ENCODE measurements at places on chromosomes 1 and 21.

DNA sequence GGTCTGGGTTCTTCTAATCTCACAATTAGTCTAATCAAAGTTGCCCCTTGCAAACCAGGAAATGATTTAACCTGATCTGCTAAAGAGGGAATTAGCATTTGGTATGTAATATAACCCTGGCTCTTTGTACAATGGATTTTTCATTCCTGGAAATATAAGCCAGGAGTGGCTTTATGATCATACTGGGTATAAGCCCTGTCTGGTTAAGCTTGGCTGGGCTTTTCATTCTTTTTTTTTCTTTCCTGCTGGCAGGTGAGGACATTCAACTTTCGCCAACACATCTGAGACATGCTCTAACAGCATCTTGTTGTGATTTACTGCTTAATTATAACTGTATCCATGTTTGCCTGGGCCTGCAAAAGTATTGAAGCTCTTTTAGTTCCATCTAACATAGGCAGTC, 20.4 kb upstream of the SDE2 start:
- no peak for DNase-seq

DNA sequence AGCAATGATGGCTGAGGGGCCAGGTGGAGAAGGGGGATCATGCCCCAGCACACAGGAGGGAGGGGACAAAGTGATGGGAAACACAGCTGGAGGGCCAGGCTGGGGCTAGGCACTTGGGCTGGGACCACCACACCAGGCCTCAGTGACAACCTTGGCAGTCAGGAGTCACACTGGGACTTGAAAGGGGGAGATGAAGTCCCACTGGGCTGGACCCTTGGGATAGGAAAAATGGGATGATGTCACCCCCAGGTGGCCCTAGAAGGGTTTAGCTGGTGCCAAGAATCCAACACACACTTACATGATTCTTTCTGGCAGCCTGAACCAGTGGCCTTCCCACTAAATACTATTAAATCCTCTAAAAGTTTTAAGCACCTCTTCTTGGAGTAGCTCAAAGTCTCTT, 17.1 kb downstream of the ZBTB17 start:
- DNase-seq, result no peak

- DNase-seq, result no peak
Observed at GRCh38 chr1:230884646-230885045, 16.3 kb upstream of the C1orf198 start.

GRCh38 chr1:216843409-216843808, 120.2 kb upstream of the ESRRG start:
- no peak for DNase-seq

DNA sequence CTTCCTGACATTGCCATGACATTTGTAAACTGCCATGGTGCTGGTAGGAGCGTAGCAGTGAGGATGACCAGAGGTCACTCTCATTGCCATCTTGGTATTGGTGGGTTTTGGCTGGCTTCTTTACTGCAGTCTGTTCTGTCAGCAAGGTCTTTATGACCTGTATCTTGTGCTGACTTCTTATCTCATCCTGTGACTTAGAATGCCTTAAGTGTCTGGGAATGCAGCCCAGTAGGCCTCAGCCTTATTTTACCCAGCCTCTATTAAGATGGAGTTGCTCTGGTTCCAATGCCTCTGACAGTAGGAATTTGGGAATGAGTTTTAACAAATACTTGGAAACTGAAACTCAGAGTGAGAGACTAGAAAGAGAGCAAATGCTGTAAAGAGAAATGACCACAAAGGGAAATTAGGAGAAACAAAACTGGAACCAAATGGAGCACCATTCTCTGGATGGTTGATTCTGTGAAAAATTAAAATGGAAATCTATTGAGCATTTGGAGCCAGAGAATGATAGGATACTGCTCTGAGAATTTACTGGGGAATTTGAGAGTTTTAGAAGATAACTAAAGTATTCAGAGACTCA, 50.1 kb upstream of the RHOU start:
- DNase-seq, result no peak

DNA sequence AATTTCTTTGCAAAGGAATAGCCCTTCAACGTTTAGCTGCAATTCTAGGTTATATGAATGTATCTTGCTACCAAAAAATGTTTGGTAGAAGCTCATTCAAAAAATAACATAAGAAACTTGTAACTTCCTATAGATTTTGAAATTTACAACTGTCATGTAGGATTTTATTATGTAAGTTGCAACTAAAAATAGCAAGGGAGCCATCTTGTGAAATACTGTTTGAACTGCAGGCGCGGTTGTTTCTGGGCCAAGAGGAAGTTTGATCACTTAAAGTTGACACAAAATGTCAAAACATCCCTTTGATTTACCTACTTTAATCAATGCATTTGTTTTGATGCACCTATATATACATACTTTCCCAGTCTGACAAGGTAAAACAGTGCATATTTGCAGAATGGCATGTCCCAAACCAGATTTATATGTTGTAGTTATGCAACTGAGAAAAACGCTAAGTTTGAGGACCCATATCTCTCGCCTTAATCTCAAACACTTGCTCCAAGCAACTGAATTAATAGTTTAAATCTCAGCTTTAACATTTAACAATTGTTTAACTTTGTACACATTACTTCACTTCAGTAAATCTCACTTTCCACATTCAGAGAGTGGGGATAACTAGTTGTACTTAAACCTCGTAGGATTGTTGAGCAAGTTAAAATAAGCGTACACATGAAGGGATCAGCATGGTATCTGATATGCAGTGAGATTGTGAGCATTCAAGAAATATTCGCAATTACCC, 63.9 kb downstream of the KCNK2 start:
- DNase-seq, result no peak

- DNase-seq, result no peak
Observed at GRCh38 chr1:225572422-225572821, 80.5 kb downstream of the ENAH start.

DNA sequence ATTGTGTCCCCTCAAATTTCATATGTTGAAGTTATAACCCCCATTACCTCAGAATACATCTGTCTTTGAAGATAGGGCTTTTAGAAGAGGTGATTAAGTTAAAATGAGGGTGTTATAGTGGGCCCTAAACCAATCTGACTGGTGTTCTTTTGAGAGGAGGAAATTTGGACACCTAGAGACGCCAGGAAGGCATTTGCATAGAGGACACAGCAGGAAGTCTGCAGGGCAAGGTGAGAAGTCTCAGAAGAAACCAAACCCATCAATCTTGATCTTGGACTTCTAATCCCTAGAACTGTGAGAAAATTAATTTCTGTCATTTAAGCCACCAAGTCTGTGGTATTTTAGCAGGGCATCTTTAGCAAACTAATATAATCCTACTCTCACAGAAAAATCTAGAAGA, 13.0 kb downstream of the GOLPH3L start:
- DNase-seq, result no peak

- DNase-seq, result no peak
Observed at GRCh38 chr1:74485622-74486021, 26.8 kb downstream of the LRRC53 start.

GRCh38 chr1:46411010-46411405, 16.9 kb downstream of the FAAH start:
- no peak for DNase-seq

GRCh38 chr1:22296701-22297591, 154.0 kb upstream of the WNT4 start:
- DNase-seq, result no peak

GRCh38 chr21:33185852-33186251, 43.9 kb upstream of the IFNAR2 start:
- no peak for DNase-seq

- DNase-seq, result no peak
Observed at GRCh38 chr21:37071561-37072273, 1.2 kb downstream of the PIGP start.

Measured in cortex of kidney (tissue), 1 donor.